ENCODE measurements at places on chromosomes 12 and 14.

DNA sequence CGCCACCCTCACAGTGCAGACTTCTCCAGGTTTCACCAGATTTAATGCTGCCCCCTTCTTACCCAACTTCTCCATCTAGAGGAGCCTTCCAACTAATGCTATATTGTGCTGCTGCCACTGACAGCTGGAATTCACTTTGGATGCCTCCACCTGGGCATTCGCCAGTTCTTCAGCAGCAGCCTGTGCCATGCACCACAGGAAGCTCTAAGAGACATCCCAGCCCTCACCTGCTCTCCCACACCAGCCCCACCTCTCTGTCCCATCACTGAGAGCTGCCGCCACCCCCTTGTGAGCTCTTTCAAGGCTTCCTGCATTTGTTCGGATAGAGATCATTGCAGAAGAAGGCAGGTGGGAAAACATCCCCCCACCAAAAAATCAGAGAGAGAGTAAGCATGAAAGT lies 4.6 kb upstream of the KRT2 start:
- no peak for DNase-seq

DNA sequence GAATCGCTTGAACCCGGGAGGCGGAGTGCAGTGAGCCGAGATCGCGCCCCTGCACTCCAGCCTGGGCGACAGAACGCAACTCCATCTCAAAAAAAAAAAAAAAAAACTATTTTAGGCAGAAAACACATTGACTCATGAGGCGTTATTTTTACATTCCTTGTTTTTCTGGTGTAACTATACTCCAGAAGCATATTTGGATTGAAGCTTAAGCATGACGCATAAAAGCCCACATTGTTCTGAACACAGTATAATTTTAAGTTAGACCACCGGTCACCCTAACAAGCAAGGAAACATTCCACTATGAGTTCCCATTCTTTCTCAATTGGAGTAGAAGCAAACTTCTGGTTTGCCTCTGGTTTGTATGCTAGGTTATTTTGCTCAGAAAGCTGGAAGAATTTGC lies 173.0 kb downstream of the MYRFL start:
- no peak for DNase-seq

- DNase-seq = no peak
Measured at GRCh38 chr12:62021808-62022207, 238.4 kb upstream of the USP15 start.

GRCh38 chr12:16282978-16283377 lies 5.5 kb upstream of the SLC15A5 start:
- DNase-seq = no peak

GRCh38 chr12:48061938-48062719 lies 43.8 kb downstream of the SENP1 start:
- no peak for DNase-seq

DNA sequence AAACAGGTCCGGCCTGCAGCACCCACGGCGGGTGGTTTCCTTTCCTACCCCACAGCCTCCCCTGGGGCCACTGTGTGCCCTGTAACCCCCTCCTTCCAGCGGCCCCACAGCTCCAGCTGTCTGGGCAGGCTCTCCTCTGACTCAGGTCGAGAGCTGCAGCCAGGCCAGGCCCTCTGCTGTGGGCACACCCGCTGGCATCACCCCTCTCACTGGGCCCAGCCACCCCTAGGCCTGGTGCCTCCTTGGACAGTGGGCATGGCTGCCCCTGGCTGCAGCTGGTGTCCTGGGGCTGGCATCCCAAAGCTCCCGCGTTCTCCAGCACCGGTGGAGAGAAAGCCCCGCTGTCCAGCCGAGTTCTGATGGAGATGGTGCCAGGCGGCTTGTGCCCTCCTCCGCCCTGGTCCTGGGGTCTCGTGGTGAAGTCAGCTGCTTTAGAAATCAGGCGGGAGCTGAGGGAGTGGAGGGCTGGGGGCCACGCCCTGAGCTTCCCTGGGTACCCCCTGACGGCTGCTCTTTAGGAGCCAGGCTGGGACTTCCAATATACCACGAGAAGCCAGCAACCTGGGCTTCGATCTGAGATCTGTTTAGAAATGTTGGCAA lies 114.9 kb downstream of the KIF26A start:
- DNase-seq = no peak
